ENCODE measurements at places on chromosomes 7 and 10.

- no peak for DNase-seq
Observed at GRCh38 chr7:46754140-46754720, 827.7 kb downstream of the TNS3 start.

DNA sequence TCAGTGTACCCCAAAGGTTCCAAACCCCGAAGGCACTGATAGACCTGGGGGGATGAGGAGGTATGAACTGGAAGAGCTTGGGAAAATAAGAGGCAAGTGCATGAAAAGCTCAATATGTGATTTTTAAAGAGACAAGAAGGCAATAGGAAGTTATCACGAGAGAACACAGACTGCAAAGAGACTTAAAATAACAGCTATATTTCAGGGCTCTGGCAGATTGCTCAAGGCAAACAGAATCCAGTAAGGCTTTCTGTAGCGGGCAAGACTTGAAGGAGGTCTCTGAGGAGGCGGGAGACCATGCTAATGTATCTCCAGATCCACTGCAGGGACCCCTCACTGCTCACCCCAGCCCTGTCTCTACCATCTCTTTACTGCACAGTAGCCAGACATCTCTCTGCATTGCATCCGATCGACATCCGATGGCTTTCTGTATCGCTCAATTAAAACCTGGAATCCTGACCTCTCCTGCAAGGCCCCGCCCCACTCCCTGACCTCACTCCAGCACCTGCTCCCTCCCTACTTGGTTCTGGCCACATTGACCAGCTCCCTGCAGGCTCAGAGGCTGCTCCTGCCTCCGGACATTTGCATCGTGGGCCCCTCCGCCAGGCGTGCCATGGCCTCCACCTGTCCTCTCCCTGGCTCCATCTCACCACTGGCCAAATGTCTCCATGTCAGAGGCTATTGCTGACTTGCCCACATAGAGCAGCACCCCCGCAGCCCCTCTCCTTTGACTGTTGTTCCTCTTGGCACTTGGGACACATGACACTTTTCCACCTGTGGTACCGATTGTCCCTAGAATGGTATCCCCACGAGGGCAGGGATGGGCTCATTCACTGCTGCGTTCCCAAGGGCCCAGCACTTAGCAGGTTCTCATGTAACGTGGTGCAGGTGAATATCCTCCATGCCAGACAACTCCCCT lies 118.0 kb downstream of the PRKAG2 start:
- no peak for DNase-seq

- DNase-seq: peak; percentile 78
Observed at GRCh38 chr10:42951486-42952251, 125.2 kb upstream of the RET start.

GRCh38 chr7:104895522-104896236 lies 118.3 kb upstream of the KMT2E start:
- no peak for DNase-seq

GRCh38 chr7:70042533-70042932 lies 444.3 kb downstream of the AUTS2 start:
- DNase-seq: peak; percentile 57

- DNase-seq: peak; percentile 62
Observed at GRCh38 chr7:114653364-114654088, 238.9 kb downstream of the FOXP2 start.

DNA sequence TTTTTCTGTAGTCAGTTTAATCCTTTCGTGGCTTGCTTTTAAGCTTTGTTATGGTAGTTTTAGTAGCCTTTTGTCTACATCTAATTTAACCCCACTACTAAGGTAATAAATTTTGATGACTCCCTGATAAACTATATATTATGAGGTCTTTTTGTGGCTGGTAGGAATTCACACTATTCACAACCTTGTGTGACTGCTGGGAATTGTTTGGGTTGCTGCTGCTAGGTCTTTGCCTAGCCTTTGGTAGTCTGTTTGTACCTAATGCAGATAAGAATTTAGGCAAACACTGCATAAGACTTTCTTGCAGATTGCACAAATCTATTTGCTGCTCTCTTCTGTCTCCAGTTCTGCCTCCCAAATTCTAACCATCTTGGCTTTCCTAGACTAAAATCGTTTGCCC lies 58.3 kb downstream of the SHOC2 start:
- no peak for DNase-seq

DNA sequence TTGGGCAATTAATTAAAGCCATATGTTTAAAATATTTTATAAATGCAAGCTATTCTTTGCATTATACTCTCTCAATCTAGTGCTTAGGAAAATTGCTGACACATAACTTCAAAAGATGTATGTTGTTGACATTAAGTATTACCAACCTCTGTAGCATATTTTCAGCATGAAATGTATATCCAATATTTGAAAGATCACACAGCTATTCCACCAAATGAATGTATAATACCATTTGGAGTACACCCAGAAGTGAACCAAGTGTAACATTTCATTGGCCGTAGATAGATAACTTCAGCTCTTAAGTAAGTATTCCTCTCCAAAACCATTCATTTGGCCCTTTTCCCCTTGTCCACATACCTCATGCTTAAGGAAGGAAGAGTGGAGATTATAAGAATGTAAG lies 104.6 kb downstream of the HECTD2 start:
- DNase-seq: no peak

DNA sequence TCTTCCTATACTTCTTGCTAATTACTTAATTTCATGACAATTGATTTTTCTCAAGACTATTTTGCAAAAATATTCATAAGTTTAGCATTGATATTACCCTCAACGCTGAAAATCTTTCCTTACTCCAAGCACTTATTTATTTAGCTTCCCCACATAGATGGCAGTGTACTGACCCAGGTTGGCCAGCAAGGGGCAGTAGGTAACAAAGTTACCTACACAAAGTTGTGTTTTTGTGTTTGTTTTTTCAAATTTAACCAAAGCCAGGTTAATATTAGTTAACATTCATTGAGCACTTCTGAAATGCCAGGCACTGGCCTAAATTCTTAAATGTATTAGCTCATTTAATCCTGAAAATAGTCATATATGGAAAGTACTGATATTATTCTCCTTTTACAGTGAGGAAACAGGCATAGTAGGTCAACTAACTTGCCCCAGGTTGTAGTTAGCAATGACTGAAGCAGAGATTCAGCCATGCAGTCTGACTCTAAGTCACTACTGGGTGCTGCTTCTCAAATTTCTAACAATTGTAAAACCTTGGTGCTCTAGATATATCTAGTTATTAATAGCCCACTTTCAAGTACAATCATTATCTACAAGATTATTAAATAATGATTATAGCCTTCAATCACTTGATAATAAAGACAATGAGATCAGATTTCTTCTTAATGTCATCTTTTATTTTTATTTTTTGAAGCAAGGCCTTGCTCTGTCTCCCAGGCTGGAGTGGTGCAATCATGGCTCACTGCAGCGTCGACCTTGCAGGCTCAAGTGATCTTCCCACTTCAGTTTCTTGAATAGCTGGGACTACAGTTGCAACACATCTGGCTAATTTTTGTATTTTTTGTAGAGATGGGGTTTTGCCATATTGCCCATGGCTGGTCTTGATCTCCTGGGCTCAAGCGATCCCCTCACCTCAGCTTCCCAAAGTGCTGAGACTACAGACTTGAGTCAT lies 5.8 kb upstream of the GGCT start:
- DNase-seq: peak; percentile 44

DNA sequence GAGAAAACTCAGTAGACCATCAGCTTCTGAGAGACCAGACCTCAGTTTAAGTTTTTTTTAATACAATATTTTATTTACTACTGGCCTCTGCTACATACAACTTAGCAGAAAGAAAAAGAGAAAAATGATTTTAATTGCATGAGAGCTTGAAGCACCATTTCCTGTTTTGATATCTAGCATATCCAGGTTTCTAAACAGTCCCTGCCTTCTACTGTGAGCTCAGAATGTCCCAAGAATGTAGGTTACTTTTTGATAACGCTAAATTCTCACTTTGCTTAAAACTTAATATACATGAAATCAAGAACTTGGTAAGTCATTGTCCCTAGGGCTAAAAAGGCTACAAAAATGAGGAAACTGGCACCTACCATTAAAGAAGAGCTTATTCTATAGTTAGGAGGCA lies 7.0 kb downstream of the TMEM243 start:
- no peak for DNase-seq

- DNase-seq: no peak
Observed at GRCh38 chr10:50600286-50600685, 23.5 kb downstream of the SGMS1 start.

DNA sequence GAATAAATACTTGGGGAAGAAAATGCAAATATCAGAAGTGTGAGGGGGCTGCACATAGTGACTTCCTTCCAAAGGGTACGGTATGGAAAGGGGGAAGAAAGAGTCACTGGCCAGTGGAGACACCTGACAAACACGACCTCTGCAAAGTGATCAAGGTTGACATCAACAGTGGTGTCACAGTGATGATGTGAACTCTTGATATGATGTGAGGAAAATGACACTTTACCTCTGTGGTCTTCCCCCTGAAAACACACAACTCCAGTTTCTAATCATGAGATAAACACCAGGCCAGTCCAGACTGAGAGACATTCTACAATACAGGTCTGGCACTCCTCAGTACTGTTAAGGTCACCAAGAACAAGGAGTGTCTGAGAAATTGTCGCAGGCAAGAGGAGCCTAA lies 169.7 kb downstream of the BUB3 start:
- no peak for DNase-seq

- peak; percentile 8 for DNase-seq
Observed at GRCh38 chr7:85730012-85730411, 543.2 kb upstream of the SEMA3D start.
